ENCODE measurements at places on chromosomes 4 and X.

DNA sequence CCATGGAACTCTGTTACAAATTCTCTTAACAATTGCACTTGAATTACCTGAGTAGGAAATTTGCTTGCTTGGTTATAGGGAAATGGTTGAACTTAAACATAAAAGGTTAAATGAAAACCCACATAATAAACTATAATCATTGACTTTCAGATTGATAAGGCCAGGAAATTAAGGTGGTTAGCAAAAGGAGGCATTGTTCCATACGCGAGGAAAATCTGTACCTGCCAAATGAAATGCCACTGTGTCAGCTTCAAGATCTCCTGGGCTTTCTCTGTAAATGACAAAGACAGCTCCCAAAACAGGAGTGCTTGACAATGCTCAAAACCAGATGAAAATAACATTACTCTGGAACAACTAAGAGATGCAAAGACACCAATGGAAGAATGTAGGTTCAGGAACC is 125.5 kb upstream of the KLF3 start:
- no peak for DNase-seq

- DNase-seq = no peak
These were observed 353.6 kb upstream of the RPS6KA3 start for GRCh38 chrX:20620306-20620705.

- DNase-seq = no peak
These were observed 128.5 kb downstream of the SPRY1 start for GRCh38 chr4:123524958-123525628.

- no peak for DNase-seq
These were observed 43.8 kb downstream of the PALLD start for GRCh38 chr4:168540503-168541265.

- no peak for DNase-seq
These were observed 300.3 kb upstream of the IGFBP7 start for GRCh38 chr4:57410331-57411052.

DNA sequence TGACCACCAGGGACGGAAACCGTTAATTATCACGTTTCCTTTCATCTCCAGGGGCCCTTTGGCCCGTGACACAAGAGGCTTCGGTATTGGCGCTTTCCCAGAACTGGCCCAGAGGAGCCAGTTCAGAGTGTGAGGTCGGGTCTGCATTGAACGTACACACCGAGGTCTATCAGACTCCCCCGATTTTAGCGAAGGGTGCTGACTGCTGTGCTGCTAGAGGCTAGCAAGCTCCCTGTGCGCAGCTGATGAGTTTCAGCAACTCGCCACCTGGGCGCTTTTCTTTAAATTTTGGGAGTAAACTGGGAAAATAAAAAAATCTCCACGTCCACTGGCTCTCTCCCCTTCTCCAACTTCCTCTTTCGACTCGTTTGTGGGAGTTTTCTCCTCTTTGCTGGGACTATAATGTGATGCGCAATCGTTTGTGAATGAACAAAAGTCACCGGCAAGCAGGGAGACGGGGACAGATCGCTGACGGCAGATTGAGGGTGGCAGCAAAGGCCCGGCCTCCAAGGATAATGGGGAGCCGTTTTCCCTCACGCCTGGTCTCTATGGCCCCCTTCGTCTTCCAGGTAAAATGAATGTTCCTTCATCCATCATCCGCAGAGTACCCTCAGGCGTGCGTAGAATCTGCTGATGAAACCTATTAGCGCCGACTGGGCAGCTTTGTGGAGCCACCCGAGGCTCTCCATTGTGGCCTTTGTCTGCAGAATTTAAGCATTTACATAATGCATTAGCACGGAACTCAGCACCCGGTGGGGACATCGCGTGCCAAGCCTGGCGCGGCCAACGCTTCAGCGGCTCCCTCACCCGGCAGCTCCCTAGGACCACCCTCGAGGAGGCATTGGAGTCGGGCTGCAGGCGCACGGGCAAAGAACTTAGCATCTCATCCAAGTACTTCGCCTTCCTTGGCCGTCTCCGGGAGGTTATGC is 1.6 kb upstream of the LRAT start:
- DNase-seq = no peak

DNA sequence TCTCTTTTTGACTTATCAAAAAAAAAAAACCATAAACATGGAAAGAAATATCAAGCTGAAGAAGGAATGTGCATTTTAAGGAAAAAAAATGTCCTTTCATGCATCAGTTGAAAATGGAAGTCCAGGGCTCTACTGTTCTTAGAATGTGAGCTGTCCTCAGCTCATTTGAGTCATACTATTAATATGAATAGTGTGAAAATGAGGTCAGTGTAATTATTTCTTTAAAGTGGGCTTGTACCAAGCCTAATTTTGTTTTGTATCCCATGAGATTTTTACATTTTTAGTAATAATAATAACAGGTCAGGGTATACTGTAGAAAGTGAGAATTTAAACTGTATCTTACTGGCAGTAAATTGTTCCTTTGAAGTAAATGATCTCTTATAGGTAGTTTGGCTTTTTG is 148.5 kb downstream of the NAA11 start:
- no peak for DNase-seq

DNA sequence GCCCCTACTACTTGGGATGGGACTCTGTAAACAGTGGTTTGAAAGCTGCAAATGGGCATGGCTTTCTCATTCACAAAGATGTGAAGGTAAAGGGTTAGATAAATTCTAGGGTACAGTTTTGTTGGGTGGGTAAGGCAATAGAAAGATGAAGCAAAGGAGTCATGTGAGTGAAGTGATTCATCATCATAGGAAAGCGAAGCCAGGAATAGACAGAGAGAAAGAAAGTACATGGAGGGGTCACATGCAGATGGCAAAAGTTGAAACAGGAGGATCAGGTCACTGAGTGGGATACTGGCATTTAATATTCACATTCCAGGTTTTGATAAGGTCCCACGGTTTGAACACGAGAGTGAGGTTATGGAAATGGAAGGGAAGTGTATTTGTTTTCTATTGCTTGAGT is 8.2 kb upstream of the ABCG2 start:
- no peak for DNase-seq

- DNase-seq = peak; percentile 5
These were observed 38.5 kb upstream of the FGFBP2 start for GRCh38 chr4:16001484-16001858.

GRCh38 chrX:68945603-68946228 is 116.9 kb downstream of the EFNB1 start:
- DNase-seq = no peak

- DNase-seq = no peak
These were observed 49.6 kb downstream of the PROM1 start for GRCh38 chr4:16034010-16034748.

DNA sequence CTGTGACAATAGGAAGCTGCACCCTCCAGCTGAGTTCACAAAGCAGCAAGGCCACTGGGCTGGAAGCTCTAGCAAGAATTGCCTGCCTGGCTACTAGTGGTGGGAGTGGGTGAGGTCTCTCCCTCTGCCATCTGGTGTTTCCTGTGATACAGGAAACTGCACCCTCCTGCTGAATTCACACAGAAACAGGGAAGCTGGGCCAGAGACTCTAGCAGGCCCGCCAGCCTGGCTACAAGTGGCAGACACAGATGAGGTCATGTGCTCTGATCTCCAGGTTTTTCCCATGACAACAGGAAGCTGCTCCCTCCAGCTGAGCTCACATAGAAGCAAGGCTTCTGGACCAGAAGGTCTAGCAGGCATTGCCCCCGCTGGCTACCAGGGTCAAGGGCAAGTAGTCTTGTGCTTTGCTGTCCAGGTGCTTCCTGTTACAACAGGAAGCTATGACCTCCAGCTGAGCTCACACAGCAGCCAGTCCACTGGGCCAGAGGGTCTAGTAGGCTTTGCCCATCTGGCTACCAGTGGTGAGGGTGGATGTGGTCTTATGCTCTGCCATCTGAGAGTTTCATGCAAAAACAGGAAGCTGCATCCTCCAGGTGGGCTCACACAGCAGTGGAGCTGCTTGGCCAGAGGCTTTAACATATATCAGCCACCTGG is 41.5 kb upstream of the ZXDA start:
- DNase-seq = no peak

- no peak for DNase-seq
These were observed 126.9 kb downstream of the UNC5C start for GRCh38 chr4:95421869-95422268.

Measured in stimulated activated CD8-positive, alpha-beta memory T cell treated with anti-CD3 and anti-CD28 coated beads, Interleukin-4, amount 100 ng/mL, for 4 hours (primary cell).